ENCODE measurements at places on chromosomes 4 and X.

DNA sequence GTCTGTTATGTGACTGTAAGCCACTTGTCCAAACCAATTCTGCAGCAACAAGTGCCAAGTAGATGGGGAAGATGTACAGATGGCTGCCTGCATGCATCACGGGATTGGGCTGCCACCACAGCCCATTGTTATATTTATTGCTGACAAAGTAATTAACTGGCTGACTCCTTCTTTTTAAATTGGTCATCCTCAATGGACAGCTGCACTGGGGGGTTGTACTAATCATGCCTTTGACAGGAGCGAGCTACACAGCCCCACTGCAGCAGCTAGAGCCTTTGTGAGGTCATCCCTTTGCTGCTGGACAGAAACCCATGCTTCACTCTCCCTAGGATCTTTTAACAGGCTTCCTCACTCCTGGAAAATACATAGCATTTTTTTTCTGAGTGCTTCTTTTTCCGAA, 146.7 kb upstream of the CXXC4 start:
- DNase-seq, result no peak

- DNase-seq, result peak; percentile 21
Observed at GRCh38 chr4:86497131-86497530, 97.0 kb upstream of the PTPN13 start.

- no peak for DNase-seq
Observed at GRCh38 chr4:35963383-35963782, 280.9 kb downstream of the ARAP2 start.

GRCh38 chrX:24396236-24396930, 35.9 kb downstream of the SUPT20HL1 start:
- DNase-seq, result no peak

- DNase-seq, result no peak
Observed at GRCh38 chr4:111650674-111651086, 494.6 kb upstream of the FAM241A start.

DNA sequence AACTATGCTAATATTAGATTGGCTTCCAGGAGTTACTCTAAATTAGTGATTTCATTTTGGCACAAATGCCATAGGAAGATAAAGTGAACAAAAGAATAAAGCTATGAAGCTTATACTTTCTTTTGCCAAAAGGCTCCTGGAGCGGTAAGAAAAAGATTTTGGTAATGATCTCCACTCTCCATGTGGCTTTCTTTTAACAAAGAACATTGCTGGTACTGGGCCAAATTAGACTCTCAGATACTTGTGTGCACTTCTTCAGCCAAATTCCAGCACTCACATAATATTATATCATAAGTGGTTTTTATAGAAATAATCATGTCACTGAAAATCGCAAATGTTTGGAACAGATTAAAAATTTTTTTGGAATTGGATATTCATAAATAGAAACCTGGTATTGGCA, 142.4 kb upstream of the FGF13 start:
- DNase-seq, result no peak

DNA sequence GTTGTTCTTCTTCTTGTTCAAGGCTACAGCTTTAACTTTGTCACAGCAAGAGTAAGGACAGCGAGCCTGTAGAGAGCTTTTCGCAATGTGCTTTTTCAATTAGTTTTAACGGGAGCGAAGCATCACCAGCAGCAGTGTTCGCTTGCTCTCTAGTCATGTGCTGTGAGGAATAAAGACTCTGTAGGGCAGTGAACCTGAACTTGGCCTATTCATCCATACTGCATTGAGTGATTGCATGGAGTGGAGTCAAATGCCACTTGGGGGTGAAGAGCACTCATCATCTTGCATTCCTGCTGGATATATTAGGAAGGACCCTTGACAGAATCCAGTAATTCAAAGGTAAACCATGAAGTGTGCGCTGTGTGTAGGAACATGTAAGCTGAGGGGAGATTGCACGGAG, 240.0 kb downstream of the FRMPD4 start:
- no peak for DNase-seq

DNA sequence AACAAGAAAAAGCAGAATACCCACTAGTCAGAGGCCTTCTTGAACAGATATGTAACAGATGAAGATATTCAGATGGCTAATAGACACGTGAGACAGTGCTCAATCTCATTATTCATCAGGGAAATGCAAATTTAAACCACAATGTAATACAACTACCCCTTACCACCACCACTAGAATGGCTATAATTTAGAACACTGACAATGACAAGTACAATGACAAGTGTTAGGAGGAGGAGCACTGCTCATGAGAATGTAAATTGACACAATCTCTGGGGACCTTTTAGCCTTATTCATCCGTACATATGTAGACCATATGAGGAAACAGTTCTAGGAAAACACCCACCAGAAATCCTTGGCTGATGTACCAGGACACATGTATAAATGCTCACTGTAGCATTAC, 13.1 kb downstream of the ZNF81 start:
- DNase-seq, result no peak

DNA sequence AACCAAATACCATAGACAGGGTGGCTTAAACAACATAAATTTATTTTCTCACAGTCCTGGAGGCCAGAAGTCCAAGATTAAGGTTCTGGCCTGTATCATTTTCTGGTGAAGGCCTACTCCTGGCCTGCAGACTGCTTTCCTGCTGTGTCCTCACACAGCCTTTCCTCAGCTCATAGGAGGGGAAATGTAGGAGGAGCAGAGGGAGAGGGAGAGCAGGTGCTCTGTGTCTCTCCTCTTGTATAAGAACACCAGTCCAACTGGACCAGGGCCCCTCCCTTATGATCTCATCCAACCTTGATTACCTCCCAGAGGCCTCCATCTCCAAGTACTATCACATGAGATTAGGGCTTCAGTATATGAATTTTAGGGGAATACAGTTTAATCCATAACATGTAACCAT, 34.3 kb downstream of the RAPGEF2 start:
- no peak for DNase-seq

DNA sequence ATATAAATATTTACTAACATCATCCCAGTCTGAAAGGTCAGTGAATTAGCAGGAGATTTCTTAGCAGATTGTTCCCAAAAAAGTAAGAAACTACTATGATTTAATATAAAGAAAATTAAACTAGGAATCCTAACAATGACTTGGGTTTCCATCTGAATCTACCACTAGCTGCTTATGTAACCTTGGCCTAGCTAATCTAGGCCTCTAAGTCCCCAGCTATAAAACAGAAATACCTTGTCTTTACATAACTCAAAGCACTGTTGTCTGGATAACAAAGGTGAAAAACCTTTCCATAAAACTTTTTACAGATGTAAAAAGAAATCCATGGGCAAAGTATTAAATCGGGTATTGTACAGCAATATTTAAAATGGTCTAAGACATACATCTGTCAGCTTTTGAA, 3.0 kb downstream of the FBXL5 start:
- DNase-seq, result no peak

DNA sequence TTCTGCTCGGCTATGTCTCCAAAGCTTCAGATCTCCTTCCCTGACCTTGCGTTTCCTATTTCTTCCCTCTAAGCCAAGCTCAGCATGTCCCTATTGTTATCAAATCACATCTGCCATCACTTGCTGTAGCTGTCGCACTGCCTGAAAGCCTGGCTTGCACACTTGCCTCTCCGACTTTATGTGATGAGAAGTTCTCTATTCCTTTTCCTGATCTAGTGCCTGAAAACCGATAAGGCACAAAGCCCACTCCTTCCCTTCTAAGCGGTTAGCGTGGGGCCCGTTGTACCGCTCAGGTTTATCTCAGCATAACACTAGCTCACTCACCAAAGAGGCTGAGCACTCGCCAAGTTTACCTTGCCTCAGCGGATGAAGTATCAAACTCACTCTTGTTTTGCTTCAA, 816 bp downstream of the NMU start:
- no peak for DNase-seq

GRCh38 chr4:55255179-55255578, 90.9 kb upstream of the SRD5A3 start:
- no peak for DNase-seq

- no peak for DNase-seq
Observed at GRCh38 chr4:59855630-59856352, 1344.3 kb upstream of the ADGRL3 start.

GRCh38 chr4:58541926-58542325, 1431.7 kb upstream of the IGFBP7 start:
- no peak for DNase-seq

DNA sequence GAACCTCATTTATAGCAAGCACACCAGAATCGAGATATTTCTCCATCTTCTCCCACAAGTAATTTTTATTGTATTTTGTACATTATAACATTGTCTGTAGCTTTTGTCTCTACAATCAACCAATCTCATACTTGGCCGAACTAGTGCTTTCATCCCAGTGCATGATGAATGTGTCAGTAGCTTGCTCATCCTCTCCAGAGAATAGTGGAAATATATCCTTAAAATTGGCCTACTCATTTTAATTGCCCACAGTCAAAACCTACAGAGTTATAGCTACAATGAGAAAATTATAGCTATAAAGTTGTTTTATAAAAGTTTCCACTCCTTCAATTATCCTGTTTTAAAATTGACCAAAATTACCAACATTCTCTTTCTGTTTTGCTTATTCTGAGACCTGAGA, 103.8 kb downstream of the MAPK10 start:
- DNase-seq, result no peak

- peak; percentile 45 for DNase-seq
Observed at GRCh38 chr4:111773858-111774257, 371.4 kb upstream of the FAM241A start.

DNA sequence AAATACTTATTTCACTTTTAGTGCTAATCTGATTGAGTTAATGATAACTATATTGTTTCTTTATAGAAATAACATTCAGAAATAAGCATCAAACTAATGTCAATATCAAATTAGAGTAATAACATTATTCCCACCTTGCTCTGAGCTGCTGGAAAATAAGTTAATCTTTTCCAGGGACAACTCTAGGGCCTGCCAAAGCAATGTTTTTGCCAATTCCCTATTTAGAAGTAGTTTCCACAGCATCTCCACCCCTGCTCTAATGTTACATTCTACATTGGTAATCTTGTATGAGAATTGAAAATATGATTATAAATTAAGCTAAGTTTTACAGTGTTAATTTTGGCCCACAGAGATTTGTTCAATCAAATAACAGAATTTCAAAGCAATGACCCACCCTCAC, 68.3 kb downstream of the REELD1 start:
- no peak for DNase-seq

GRCh38 chr4:36332023-36332781, 50.8 kb downstream of the DTHD1 start:
- no peak for DNase-seq

DNA sequence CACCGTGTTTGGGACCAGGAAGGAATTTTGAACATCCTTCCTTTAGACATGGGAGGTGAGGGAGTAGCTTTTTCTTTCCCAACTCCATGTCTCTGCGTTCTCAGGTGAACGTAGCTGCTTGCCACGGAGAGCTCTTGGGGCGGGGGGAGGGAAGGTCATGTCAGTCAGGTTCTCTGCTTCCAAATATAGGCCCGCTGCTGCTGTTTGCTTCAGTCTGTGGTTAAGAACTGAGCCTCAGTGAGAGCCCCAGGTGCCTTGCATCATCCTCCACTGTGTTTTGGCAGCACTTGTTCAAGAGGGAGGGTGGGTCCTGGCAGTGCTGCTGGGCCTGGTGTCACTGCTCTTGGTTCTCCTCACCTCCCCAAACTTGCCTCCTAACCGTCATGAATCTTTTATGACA, 46.5 kb downstream of the HADH start:
- DNase-seq, result no peak

DNA sequence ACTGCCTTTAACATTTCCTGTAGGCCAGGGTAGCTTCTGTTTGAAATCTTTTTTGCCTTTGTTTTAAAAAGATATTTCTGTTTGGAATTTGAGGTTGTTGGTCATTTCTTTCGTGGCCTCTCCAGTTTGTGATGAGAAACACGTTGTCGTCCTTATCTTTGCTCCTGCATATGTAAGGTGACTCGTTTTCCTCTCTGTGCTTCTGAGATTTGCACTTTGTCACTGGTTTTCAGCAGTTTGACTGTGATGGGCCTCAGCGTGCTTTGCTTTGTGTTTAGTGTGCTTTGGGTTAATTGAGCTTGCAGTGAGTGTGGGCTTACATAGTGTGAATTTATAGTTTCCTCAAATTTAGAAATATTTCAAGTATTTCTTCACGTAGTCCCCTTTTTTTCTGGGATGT, 81.5 kb downstream of the FAM193A start:
- DNase-seq, result no peak

DNA sequence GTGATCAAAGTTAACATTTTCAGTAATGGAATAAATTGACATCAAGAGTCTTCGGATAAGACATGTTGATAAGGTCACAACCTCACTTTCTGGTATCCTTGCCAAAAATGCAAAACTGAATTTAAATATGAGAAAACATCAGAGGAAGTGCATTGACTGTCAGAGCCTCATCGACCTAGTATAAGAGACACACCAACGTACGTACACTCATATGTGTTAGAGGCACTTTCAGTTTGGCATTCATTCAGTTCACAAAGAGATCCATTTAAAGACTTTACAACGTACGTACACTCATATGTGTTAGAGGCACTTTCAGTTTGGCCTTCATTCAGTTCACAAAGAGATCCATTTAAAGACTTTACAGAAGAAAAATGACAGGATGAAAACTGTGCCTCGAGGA, 280.3 kb downstream of the INPP4B start:
- no peak for DNase-seq

GRCh38 chr4:3355266-3355748, 62.5 kb downstream of the RGS12 start:
- no peak for DNase-seq

DNA sequence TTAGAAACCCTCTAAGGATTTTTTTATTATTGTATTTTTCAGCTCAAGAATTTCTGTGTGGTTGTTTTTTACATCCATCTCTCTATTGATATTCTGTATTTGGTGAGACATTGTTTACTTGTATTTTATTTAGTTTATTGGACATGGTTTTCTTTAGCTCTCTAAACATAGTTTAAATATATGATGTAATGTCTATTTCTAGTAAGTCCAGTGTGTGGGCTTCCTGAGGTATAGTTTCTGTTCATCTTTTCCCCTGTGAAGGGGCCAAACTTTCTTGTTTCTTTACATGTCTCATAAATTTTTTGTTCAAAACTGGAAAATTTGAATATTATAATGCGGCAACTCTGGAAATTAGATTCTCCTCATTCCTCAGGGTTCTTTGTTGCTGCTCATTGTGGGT, 28.2 kb upstream of the ATRX start:
- DNase-seq, result no peak

- no peak for DNase-seq
Observed at GRCh38 chr4:183674153-183674552, 15.1 kb downstream of the TRAPPC11 start.

DNA sequence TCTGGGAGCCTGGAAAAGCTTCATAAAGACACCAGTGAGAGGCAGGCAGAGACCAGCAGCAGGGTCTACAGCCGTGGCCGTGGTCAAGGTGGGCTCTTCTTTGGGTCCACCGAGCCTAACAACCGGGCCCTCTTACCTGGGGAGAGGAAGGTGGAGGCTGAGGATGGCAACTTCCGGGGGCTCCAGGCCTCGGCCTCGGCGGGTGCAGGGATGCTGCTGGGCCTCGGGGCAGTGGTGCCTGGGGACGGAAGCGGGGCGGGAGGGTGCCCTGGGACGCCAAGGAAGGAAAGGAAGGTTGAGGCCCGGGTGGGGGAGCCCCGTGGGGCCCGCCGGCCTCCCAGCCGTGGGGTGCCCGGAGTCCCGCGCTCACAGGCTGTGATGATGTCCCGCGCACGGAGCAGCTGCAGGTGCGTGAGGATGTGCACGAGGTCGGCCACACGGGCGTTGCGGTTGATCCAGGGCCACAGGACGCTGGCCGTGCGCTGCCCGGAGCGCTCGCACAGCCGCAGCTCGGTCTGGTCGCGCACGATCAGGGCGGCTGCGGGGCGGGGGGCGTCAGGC, 561 bp downstream of the IRAK1 start:
- peak; percentile 54 for DNase-seq
